ENCODE measurements at places on chromosomes 5 and 9.

GRCh38 chr5:172788771-172789686 lies 18.0 kb upstream of the DUSP1 start:
- DNase-seq = no peak

GRCh38 chr9:131986576-131986975 lies 93.1 kb downstream of the MED27 start:
- DNase-seq = no peak

- DNase-seq = no peak
Observed at GRCh38 chr9:109418827-109419226, 79.3 kb downstream of the PTPN3 start.

DNA sequence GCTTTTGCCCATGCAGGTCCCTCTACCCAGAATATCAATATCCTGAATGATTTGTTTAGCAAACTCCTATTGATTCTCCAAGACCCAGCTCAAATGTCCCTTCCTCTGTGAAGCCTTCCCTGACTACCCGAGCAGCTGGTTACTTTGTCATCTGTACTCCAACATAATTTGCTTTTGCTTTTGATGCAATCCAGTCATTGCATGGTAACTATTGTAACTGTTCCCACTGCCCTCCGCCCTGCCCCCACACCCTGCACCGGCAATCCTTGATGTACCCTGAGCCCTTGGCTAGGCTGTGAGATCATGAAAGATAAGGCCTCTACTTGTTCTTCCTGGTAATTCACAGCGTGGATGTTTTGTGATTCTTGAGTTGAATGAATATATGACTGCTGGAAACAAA lies 119.9 kb upstream of the BOD1 start:
- no peak for DNase-seq

DNA sequence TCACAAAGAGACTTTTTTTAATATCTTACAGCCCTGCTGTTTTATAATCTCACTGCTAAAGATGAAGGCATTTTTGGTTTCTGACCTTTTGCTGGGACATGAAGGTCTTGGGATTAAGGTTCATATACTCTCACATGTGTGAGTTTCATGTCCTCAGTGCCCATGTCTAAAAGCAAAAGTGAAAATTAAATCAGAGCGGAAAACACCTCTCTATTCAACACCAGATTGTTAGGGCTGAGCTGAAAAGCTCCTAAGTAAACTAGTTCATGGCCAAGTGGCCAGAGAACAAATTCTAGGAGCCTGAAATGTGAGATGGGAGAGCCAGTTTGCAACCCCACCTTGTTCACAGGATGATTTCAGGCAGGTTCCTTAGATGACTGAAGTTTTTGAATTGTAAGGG lies 110.9 kb downstream of the GRIA1 start:
- DNase-seq = no peak

GRCh38 chr5:131466171-131466766 lies 168.8 kb downstream of the RAPGEF6 start:
- DNase-seq = no peak

DNA sequence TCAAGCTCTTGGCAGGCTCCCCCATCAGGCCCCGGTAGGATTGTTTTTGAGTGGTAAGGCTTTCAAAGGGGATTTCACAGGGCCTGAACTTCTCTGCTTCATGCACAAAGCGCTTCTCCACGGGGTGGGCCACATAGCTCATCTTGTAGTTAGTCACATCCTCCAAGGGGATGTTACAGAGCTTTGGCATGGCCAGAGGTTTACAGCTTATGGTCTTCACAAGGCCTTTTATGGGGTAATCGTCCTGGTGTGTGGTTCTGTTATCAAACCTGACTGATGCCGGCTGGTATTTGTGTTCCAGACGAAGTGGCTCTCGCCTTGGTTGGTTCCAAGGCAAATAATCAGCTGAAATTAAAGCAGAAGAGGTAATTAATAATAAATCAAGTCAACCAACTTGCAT lies 104.3 kb downstream of the SAXO1 start:
- no peak for DNase-seq

- DNase-seq = no peak
Observed at GRCh38 chr9:79567671-79568098, 4.1 kb upstream of the TLE4 start.

GRCh38 chr5:170843870-170844269 lies 17.9 kb upstream of the RANBP17 start:
- no peak for DNase-seq

DNA sequence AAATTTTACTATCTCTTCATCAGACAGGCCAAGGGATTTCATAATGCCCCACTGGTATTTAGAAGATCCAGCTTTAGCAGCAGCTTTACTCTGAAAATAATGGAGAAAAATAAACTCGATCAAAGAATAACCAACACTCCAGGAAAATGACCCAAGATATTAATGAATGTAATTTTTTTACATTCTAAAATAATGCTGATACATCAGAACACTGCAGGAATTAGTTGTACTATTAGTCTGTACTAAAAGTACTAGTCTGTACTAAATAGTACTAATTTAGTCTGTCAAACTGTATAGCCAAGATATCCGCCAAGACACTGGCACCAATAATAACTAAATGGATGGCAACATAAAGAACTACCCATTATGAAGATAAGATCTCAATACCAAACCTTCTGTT lies 18.1 kb downstream of the LARS1 start:
- DNase-seq = no peak

- DNase-seq = no peak
Observed at GRCh38 chr5:68200288-68200687, 15.3 kb upstream of the PIK3R1 start.

DNA sequence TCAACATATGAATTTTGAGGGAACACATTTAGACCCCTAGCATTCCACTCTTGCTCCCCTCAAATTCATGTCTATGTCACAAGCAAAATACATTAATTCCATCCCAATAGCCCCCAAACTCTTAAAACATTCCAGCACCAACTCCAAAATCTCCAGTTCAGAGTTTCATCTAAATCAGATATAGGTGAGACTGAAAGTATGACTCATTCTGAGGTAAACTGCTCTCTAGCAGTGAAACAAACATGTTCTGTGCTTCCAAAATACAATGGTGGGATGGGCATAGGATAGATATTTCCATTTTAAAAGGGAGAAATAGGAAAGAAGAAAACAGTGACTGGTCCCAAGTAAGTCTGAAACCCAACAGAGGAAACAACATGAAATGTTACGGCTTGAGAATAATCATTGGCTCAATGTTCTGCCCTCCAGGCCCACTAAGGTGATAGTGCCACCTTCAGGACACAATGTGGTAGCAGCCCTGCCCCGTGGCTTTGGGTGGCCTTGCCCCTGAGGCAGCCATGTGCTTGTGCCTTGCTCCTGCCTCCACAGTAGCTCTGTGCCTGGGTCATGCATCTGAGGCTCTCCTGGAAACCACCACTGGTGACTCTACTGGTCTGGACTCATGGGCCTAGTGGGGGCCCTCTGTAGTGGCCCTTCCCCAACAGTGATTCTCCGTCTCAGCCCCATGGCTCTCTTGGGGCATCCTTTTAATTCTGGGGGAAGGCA lies 36.4 kb upstream of the IPPK start:
- peak; percentile 50 for DNase-seq

DNA sequence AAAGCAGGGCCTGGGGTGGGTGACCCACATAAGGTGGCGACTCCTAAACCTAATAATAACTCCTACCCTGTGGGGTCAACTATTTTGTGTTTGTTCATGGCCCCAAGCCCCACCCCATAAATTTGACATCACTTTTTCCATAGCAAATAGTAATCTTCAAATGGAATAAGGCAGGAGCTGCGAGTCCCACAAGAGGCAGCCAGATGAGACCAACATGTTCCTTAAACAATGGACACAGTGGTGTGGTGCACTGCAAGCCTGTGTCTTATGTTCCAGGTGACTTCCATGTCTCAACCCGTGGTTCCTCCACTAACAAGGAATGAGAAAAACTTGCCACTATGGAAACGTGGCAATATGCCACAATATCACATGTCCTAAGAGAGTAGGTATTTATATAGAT lies 20.6 kb downstream of the TMEM174 start:
- DNase-seq = no peak

DNA sequence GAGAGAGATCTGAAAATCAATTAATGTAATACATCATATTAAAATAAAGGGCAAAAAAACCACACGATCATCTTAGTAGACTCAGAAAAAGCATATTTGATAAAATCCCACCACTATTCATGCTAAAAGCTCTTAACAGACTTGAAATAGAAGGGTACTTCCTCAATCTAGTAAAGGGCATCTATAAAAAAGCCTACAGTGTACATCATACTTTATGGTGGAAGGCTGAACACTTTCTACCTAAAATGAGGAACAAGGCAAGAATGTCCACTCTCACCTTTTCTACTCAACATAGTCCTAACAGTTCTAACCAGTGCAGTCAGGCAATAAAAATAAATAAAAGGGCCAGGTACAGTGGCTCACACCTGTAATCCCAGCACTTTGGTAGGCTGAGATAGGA lies 38.9 kb downstream of the POLK start:
- no peak for DNase-seq

DNA sequence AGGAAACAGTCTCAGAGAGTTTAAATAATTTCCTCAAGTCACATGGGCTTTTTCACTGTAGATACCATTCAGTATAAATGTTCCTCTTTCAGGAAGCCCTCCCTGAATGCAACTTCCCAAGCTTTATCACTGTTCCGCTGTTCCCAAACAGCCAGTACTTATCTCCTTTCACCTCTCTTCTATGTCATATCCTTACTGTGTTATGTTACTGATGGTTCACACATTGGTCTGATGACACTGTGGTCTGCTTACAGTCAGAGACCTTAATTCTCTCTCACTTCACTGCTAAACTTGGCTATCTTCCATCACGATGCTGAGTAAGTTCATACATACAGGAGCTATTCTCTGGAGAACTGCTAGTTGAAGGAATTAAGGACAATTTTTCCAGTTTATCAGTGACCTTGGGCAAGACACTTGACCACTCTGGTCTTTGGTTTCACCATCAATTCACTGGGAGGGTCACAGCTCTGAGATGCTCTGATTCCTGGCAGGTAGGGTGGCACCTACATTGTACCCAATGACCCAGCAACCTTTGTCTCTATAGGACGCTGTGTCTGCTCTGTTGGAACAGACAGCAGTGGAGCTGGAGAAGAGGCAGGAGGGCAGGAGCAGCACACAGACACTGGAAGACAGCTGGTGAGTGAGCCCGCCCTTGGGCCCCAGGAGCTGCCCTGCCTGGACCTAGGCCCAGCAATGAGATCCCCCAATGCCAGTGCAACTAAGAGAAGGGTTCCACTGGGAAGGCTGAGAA lies 42.1 kb upstream of the RARS1 start:
- no peak for DNase-seq

DNA sequence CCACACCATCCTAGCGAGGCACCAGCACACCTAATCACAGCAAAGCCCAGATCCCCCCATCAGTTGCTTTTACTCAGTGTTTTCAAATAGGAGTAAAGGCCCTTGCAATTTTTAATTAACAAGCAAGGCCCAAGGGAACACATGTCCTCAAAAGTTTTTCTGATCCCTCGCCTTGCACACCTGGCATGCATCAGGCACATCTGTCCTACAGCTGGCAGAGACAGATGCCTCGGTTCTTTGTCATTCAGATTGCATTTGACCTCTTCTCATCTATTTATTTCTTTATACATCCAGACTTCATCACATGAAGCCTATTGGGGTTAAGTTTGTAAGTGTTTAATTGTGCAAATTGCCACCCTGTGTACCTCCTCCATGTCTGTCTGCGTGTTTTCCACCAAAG lies 241.4 kb downstream of the MARCHF11 start:
- no peak for DNase-seq

DNA sequence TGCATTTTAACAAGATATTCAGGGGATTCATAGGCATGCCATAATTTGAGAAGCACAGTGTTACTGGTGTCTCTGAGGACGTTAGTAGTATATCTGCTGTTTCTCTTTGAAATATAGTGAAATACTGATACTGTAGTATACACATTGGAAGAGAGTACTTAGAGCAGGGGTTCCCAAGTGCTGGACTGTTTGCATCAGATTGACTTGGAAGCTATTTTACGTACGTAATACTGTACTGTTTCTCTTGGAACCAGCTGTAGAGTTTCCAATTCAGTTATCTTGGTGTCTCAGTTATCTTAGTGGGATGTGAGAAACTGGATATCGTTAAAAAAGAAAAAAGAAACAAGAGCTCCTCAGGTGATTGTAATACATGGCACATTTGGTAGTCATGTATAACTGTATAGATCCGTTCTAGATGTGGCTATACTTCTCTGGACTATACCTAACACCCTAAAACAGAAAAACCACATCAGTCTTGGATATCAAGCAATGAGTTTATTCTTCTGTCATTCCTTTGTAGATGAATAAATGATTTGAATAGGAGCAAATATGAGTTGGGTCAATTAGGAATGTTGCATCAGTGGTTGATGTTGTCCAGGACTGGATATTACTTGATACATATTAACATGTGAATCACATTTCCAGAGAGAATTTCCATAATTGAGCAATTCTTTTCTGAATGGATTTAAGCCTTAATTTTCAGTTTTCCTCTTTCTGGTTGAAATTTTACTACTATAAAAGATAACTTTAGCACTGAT lies 33.4 kb downstream of the PRRC1 start:
- no peak for DNase-seq

DNA sequence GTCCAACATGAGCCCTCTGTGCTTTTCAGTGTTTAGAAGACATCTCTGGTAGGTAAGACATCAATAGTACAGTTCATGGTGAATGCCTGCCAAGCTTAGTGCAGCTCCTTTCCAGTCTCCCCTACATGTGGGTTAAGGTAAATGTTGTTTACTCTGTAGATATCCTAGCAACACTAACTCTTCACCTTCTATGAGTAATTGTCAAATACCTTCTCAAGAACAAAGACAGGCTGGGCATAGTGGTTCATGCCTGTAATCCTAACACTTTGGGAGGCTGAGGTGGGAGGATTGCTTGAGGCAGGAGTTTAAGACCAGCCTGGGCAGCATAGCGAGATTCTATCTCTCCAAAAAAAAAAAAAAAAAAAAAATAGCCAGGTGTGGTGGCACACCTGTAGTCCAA lies 18.7 kb upstream of the RASGRF2 start:
- no peak for DNase-seq

DNA sequence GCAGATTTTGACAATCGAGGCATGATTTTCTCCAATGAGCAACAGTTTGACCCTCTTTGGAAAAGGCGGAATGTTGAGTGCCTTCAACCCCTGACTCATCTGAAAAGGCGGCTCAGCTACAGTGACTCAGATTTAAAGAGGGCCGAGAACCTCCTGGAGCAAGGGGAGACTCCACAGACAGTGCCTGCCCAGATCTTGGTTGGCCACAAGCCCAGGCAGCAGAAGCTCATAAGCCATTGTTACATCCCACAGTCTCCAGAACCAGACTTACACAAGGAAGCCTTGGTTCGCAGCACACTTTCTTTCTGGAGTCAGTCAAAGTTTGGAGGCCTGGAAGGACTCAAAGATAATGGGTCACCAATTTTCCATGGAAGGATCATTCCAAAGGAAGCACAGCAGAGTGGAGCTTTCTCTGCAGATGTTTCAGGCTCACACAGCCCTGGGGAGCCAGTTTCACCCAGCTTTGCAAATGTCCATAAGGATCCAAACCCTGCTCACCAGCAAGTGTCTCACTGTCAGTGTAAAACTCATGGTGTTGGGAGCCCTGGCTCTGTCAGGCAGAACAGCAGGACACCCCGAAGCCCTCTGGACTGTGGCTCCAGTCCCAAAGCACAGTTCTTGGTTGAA lies 13.6 kb downstream of the PTPDC1 start:
- DNase-seq = no peak

GRCh38 chr9:31519826-31520225 lies 864.6 kb upstream of the ACO1 start:
- no peak for DNase-seq

Data from CD4-positive, alpha-beta T cell treated with Interleukin-10 for 1 hour (primary cell).